ENCODE measurements at places on chromosomes 1 and 21. TPM values are rescaled to one million over a fixed set of nuclear protein-coding genes. Genes with fewer than 3 reads are reported as not detected.

DNA sequence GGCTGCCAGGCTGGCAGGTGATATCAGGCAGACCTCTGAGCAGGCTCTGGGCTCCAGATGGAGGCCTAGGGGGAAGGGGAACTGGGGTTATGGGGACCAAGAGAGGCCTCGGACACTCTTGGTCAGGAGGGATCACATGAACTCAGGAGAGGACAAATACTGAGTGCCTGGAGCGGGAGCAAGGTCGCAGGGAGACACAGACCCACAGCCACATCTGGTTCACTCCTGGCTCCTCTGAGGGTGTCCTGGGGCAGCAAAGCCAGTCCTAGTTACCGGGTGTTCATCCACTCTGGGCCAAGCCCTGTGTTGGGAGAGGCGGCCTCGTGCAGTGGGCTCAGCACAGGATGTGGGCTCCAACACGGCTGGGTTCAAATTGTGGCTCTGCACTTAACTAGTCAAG is 239.0 kb downstream of the PTPRU start:
- no peak for DNase-seq

DNA sequence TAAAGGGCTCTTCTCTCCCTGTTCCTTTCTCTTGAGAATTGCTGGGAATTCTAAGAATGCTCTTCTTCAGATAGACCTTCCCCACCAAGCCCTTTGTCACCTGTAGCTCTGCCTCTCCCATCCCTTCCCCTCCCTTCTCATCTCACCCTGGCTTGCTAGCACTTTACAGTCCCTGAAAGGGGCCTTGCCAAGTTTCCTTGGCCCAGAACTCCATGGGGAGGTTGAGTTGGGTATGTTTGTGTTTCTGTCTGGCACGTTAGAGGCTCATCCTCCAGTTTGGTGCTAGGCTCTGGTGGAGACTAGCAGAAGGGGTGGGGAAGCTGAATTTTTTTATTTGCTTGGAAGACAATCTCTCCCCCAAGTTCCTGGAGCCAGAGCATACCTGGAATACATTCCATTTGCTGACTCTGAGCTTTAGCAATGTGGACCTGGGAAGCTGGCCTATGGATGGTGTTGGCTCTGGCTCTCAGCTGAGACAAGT is 4.9 kb downstream of the CGN start:
- no peak for DNase-seq

- no peak for DNase-seq
These were observed 25.9 kb downstream of the TSPAN2 start for GRCh38 chr1:115063228-115063901.

DNA sequence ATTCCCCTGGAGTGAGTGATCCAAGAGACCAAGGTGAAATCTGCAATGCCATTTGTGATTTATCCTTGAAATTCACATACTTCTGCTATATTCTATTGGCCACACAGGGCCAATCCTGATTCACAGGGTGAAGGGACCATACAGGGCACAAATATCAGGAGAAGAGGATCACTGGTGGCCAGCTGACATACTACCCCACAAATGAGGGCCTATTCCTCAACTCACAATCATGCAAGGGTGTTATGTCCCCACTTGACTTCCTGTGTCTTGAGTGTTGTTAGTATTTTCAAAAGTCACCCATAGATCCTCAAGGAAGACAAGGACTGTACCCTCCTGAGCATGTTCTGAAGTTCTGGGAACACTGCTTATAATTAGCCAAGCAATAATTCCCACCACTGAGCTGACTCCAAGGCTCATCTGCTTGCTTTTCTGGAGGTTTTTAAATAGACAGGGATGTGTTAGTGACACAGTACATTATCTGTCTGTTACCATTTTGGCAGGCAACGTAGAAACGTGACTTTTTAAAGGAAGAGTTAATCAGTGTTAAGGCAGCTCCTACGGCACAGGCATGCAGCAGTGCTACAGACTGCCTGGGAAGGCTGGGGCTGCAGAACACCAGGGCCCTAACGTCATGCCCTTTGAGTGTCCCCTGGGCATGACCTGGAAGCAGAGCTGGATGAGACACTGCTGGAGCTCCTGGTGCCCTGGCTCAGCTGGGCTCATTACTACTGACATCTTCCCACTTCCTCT is 137.4 kb downstream of the FAM78B start:
- DNase-seq, result no peak

DNA sequence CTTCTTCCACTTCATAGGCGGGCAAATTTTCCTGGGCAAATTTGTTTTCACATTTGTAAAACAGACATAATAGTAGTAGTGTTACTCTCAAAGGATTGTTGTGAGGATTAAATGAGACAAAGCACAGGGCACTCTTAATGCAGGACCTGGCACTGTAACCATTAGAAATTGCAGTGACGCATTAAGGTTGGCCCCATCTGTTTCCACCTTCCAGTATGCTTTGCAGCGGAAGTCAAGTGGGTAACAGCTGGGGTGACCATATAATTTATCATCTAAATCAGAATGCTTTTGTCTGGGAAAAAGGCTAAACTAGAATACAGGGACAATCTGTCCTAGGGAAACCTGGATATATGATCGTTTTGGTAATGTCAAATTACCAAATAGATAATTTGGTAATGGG is 132.5 kb upstream of the CACHD1 start:
- no peak for DNase-seq

DNA sequence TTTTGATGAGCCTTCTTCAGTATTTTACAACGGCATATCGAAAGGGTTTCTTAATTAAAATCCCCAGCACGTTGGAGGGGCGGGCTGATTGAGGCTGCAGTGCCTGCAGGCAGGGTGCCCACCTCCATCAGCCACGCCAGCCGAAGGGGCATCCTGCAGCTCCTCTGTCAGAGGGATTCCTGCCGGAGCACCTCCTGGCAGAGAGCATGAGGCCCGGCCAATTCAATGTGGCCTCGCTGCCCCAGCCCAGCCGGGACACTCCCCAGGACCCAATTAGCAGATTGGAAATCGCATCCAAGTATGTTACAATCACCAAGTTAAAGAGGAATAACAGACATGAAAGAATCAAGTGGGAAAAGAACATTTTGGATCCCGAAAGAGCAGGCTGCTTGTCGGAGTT is 216.6 kb downstream of the ST6GALNAC3 start:
- peak; percentile 37 for DNase-seq

GRCh38 chr1:116287341-116288200 is 85.5 kb upstream of the ATP1A1 start:
- DNase-seq, result no peak

DNA sequence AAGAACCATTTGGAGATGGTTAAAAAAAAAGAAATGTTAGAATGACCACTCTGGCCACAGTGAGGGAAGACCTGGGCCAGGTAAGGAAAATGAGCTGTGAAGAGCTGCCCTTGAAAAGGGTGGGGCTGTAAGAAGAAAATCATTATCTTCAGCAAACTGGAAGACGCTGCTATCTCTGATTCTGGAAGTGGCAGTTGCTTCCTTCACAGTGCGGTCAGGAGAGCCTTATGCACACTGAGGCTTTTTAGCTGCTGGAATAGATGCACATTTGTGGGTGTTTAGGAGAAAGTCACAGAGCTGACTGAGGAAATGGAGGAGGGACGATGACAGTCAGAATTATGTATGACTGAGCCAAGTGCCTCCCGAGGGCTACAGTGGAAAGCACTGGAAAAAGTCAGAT is 91.6 kb downstream of the TBX19 start:
- no peak for DNase-seq

GRCh38 chr1:226046240-226046639 is 16.3 kb upstream of the H3-3A start:
- DNase-seq, result no peak

- no peak for DNase-seq
These were observed 46.3 kb downstream of the XCL2 start for GRCh38 chr1:168497376-168497950.

GRCh38 chr1:54559771-54560231 is 11.8 kb downstream of the ACOT11 start:
- no peak for DNase-seq

DNA sequence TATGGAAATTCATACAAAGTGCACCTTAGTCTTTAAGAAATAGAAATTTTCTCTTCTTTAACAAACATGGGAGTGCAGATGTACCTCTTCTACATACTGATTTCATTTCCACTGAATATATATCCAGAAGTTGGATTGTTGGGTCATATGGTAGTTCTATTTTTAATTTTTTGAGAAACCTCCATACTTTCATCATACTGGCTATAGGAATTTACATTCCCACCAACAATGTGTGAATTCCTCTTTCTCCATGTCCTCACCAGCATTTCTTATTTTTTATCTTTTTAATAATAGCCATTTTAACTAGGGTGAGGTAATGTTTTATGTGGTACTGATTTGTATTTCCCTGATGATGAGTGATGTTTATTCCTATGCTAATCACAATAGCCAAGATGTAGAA is 87.5 kb downstream of the RGS2 start:
- DNase-seq, result no peak

GRCh38 chr1:160646711-160647328 is at the start of gene SLAMF1:
SLAMF1 (minus strand) TSS chr1:160647044; CDS start chr1:160646945, 99 bp downstream.
- DNase-seq, result no peak

GRCh38 chr21:19326531-19327319 is 923.1 kb upstream of the TMPRSS15 start:
- DNase-seq, result no peak

GRCh38 chr1:198932351-198932991 is 293.6 kb downstream of the PTPRC start:
- no peak for DNase-seq

DNA sequence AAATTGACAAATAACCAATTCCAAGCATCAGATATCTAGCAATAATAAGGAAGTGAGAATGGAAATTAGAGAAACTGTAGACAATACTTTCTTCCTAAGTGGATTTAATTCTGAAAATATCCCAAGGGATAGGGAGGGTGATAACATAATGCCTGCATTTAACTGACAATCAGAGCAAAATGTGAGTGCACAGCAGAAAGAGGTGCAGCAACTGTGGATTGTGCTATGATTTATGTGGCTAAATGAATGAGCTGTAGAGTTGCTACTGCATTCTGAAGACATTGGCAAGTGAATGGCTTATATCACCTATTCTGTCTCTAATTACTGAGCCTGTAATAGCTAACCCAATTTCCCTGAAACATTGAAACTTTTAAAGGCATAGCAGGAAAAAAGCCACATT is 39.0 kb downstream of the OLFM3 start:
- DNase-seq, result no peak

- no peak for DNase-seq
These were observed 3.1 kb upstream of the CD1A start for GRCh38 chr1:158251163-158251562.

DNA sequence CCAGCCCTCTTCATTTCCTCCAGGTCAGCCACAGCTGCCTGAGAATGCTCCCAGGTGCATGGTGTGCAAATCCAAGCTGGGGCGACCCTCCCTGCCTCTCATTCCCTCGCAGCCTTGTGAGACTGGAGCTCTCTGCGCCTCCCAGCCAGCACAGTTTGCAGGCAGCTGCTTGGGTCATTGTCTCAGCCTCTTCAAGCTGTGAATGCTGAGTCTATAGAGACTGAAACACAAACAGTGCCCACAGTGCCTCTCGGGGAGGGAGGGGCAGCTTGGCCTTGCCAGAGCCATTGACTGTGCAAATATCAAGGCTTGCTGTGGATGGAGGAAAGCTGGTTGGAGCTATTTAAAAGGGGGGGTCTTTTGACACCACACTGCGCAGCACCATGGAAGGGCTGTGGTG is 10.6 kb downstream of the PLXNA2 start:
- peak; percentile 83 for DNase-seq

DNA sequence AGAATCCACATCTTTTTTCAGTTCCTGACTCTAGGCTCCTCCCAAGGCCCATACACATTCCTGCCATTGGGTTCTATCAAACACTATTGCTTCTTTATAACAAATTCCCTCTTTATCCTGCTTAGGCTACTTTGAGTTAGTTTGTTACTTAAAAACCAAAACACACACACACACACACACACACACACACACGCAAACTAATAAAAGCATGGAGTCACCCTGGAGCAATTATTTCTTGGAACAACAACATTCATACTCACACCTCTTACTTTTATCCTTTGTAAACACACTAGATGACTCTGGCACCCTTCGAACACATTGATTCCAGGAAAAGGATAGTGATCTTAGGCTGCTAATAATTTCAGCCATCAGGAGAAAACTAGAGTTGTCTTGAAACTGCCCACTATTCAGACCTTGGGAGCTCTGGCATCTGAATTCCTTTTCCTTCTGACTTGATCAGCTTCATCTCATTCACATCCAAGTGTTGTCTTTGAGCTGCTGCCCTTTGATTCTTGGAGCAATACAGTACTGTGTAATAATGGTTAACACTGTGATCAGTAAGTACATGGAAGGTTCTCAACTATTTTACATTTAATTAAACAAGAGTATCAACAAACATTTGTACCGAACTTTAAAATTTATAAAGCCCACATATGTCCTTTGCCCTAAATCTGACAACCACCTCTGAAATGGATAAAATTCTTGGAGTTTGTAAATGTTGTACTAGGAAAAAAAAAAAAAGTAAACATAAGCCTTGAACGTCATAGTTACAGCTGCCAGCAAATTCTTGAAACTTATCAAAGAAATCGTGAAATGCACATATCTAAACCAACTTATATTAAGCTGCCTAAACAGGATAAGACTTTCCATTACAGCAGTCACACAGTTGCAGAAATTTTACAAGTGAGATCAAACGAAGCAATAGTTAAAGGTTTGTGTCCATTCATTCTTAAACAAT is 2.8 kb upstream of the SEC22B start:
- no peak for DNase-seq

- DNase-seq, result no peak
These were observed 46.6 kb downstream of the PACC1 start for GRCh38 chr1:212368073-212368484.

- no peak for DNase-seq
These were observed 125.3 kb upstream of the DNAH14 start for GRCh38 chr1:224804220-224804619.

DNA sequence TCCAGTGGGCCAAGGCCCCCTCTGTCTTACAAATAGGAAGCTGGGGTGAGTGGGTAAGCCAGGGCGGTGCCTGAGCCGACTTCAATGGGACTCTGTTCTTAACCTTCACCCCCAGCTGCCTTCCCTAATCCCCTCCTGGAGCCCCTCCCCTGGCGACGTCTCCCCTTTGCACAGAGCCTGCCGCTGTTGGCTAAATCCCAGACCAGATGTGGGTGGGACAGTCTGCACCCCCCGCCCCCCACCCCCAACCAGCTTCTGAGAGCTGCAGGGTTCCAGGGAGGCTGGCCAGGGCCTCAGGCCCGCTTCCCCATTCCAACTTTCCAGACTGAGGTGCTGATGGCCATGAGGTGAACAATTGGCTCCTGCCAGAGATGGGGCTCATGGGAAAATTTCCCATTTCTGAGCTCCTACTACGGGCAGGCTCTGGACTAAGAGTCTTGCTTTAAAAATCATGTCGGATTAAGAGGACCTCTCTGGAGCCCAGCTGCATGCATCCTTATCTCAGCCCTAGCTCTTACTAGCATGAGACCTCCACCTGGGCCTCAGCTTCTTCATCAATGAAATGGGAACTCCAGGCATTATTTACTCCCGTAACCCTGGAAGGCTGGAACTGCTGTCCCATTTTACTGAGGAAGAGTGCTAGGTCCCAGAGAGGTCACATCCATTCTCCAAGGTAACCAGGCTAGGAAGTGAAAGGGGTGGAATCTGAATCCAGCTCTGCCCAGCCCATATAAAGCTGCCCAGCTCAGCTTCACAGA is 6.4 kb downstream of the COL8A2 start:
- no peak for DNase-seq

GRCh38 chr1:194078765-194079164 is 892.4 kb upstream of the B3GALT2 start:
- no peak for DNase-seq

Gene RAB42
- 7.0 TPM for total RNA-seq

Gene OR2L2
- not detected for total RNA-seq

Gene TNFRSF25
- 8.2 TPM for total RNA-seq

Gene TNFSF4
- total RNA-seq, result 1.5 TPM

Gene PLD5
- total RNA-seq, result 0.21 TPM

Gene TSSK3
- total RNA-seq, result 2.1 TPM

Gene NPHS2
- total RNA-seq, result not detected

Gene GCSAML
- total RNA-seq, result 2.2 TPM
